ENCODE measurements at places on chromosomes 6 and 20.

DNA sequence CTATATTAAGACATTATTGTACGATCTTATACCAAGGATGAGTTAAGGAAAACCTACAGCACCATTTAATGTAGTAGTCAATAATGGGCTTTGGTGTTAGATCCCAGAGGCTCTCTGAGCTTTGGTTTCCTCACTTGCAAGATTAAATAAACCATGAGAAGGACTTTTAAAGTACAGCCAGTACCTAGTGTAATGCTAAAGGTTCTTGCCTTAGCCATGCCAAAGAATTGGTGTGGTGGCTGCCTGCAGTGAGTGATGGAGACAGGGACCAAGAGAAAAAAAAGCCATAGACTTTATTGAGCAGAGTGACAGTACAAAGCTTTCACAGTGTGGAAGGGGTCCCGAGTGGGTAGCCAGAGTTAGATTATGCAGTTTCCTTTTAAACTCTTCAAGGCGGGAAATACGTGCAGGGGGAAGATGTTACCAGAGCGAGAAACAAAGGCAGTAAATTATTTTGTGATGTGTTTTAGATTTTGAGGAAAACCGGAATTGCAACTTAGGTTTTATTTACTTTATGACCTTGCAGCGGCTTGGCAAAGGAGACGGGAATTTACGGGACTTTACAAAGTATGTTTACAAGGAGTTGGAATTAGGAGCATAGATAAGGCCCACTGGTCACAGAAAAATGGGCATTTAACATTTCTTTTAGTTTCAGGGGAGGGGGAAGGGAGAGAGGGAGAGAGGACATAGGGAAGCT lies 100.4 kb downstream of the MYO6 start:
- DNase-seq = no peak

GRCh38 chr6:36906539-36907325 lies 21.0 kb downstream of the C6orf89 start:
- DNase-seq = no peak

- no peak for DNase-seq
Measured at GRCh38 chr6:72849346-72849745, 227.5 kb downstream of the KCNQ5 start.

DNA sequence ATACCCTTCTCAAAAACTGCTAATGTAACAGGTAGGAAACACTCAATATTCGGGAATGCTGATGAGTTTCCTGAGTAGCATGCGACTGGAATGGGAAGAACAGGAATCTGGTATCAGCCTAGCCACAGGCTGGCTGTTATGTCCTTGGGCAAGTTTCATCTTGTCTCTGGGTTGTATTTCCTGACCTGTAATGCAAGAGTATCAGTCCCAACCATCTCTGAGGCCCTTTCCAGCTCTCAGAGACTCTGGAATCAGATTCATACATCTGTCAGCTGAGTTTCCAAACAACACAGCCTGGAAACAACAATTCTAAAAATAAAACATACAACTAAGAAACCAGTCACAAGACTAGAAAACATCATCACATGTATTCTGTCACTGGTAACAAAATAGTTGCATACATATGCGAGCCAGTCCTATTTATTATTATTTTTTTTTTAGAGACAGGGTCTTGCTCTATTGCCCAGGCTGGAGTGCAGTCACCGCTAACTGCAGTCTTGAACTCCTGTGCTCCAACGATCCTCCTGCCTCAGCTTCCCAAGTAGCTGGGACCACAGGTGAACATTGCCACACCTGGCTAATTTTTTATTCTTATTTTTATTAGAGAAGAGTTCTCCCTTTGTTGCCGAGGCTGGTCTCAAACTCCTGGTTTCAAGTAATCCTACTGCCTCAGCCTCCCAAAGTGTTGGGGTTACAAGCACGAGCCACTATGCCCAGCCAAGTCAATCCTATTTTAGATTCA lies 16.7 kb upstream of the TFAP2A start:
- DNase-seq = no peak

GRCh38 chr20:19433371-19434350 lies 221.2 kb downstream of the SLC24A3 start:
- no peak for DNase-seq

GRCh38 chr6:111631903-111632460 lies 26.3 kb upstream of the TRAF3IP2 start:
- no peak for DNase-seq

DNA sequence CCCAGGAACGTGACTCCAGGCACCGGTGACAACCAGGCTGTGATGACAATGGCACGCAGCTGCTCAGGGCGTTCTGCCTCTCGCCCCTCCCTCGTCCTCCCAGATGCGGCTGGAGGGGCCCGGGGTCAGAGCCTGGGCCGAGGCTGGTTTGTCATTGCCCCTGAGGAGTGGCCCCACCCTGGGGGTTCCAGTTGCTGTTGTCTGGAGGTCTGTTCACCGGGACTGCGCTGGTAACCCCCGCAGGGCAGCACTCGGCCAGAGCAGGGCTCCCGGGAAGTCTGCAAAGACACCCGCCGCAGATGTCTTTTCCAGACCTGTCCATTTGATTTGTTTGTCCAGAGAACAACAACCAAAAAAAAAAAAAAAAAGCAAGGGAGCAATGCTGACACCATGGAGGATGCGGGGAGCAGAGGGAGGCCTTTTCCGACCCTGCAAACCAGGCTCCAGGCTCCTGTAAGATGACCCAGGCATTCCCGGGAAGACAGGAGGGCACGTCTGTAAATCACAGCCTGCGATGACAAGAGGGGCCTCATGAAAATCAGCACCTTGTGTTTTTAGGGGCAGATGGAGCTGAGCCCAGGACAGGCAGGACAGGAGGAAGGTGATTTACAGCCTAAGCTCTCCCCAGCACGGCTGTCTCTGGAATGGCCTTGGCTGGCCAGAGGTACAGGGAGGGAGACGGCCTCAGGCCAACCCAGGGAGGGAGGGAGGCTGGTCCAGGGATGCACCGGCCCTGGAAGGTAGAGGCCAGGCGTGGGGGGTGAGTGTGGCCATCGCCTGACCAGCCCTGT lies 189.3 kb downstream of the ERMARD start:
- no peak for DNase-seq

- DNase-seq = no peak
Measured at GRCh38 chr6:32947552-32948465, 5.1 kb downstream of the HLA-DMA start.

GRCh38 chr6:119742188-119742803 lies 392.7 kb upstream of the MAN1A1 start:
- no peak for DNase-seq

- DNase-seq = no peak
Measured at GRCh38 chr6:41785254-41785653, 2.2 kb upstream of the TOMM6 start.

DNA sequence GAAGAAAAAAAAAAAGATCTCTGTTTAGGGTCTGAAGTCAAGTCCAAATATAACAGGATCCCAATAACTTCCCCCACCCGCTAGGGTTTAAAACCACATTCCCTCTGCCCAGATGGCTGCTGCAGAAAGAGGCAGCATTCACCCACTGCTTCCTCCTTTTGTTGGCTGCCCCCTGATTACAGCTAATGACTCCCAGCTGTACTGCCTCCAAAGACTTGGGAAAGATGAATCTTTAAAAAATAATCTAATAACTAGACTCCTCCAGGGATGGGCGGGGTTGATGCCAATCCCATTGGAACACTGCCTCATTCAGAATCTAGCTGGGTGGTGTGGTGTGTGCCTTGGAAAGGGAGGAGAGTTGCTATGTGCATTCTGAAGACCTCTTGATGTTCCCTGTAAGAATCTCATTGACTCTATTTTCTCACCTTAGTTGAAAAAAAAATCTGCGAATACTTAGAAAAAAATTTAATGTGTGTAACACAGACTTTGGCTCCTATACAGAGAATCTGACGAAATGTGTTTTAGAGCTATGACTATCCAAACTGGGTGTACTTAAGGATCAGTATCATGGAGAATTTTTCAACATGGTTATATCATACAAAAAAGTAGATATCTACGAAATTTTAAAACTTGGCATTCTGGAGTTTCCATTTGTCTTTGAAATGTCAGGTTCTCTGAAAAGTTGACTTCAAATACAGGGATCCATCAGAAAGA lies 174.0 kb downstream of the RNF144B start:
- DNase-seq = no peak

- DNase-seq = no peak
Measured at GRCh38 chr6:10831609-10832008, 6.7 kb downstream of the MAK start.

DNA sequence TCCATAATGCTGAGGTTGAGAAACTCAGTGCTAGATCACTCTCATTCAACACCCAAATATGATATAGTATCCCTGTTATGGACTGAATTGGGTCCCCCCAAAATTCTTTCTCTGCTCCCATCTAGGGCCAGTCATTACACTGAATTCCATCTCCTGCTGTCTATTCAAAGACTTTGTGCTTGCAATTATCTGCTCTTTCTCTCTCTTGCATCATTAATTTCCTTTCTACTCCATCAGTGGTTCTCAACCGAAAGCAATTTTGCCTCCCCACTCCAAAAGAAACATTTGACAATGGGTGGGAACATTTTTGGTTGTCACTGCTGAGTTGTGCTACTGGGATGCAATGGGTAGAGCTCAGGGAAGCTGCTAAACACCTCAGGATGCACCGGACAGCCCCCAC lies 271.5 kb upstream of the CDYL start:
- no peak for DNase-seq

DNA sequence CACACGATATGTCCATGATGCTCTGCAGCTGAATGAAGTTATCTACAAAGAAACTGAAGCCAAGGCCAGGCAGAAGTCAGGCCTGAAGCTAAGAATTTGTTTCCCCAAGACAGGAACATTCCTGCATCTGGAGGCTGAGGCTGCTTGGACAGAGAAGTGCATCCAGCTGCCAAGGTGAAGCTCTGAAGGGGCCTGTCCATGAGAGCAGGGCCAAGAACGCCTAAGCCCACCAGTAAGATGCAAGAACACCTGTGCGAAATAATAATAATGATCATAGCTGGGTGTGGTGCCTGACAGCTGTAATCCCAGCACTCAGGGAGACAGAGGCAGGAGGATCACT lies 37.7 kb upstream of the B4GALT5 start:
- no peak for DNase-seq

- no peak for DNase-seq
Measured at GRCh38 chr20:52379723-52380336, 188.3 kb upstream of the ZFP64 start.

GRCh38 chr20:47487175-47487917 lies 14.3 kb upstream of the NCOA3 start:
- no peak for DNase-seq

GRCh38 chr6:142088858-142089216 lies 43.9 kb upstream of the GJE1 start:
- DNase-seq = no peak

GRCh38 chr6:75147512-75147911 lies 58.3 kb downstream of the COL12A1 start:
- no peak for DNase-seq

- DNase-seq = no peak
Measured at GRCh38 chr6:80174900-80175572, 68.6 kb downstream of the BCKDHB start.

GRCh38 chr6:25343984-25344383 lies 64.8 kb downstream of the CARMIL1 start:
- DNase-seq = no peak

DNA sequence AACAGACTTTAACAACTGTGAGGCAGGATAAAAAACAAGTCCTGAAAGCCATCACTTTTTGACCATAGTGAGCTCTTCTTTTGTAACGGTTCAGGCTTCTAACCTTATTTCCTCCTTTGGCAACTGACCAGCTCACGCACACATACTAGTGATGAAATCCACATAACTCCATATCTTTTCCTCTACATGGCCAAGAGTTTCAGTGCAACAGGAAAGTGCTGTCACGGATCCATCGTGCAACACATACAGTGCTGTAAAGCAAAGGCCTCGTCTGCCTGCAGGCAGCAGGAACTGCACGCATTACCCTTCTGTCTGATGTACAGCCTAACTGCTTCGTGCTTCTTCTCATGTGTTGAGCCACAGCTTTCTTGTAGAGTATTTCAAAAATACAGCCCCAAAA lies 108.5 kb downstream of the EPM2A start:
- no peak for DNase-seq

- no peak for DNase-seq
Measured at GRCh38 chr6:36373368-36374019, 14.0 kb downstream of the ETV7 start.

DNA sequence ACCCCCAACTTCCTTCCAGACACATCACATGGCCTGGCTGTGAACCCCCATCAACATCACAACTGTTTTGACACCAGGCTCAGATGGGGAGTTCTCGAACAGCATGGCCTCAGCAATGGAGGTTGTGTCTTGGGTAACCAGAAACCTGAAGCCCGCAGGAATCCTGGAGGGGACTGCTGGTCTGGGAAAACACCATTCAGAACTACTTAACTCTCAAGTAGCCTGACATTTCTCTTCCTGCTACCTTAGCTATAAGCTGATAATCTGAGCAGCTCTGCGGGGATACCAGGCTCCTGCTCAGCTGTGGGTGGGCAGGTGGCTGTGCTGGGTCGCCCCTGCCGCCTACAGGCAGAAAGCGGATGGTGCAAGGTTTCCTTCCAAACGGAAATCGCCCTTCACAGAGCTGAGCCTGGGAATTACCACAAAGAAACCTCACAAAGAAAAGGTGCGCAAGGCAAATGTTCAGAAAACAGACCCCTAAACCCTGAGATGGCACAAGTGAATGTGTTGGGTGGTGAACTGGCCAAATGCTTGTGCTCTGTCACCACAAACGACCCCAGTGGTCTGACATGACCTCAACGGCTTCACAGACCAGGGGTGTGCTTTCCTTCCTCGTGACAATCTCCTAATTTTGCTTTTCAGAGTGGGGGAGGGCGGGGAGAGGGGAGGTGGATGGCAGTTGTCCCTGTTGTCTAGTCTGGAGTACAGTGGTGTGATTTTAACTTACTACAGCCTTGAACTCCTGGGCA lies 29.5 kb downstream of the SNX5 start:
- no peak for DNase-seq

DNA sequence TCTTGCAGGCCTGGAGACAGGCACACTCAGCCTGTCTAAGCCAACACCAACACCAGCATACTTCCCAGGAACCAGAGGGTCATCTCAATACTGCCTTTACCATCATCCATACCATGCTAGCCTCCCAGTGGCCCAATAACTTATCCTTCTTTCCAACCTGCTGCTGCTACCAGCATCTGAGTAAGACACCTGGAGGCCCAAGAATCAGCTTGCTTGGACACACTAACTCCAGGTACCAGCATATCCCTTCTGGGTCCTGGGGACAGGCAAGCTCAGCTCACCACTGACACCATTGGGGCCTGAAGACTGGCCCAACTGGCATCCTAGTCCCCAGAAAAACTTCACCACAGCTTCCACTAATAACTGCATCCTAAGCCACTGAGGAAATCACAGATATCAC lies 205.3 kb downstream of the CD109 start:
- DNase-seq = no peak
